ENCODE measurements at places on chromosomes 5 and 9.

DNA sequence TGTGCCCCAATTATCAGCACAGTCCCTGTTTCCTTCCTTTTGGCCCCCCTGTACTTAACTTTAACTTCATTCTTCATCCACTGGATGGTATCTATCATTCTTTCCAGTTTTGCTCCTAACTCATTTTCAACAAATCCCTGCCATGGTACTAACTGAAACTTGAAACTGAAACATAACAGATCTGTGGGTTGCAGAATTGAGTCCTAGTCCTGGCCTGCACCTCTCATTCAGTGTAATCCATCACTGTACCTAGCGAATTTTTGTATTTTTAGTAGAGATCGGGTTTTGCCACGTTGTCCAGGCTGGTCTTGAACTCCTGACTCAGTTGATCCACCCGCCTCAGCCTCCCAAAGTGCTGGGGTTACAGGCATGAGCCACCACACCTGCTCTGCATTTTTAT is 15.3 kb upstream of the PIK3R1 start:
- DNase-seq, result no peak

DNA sequence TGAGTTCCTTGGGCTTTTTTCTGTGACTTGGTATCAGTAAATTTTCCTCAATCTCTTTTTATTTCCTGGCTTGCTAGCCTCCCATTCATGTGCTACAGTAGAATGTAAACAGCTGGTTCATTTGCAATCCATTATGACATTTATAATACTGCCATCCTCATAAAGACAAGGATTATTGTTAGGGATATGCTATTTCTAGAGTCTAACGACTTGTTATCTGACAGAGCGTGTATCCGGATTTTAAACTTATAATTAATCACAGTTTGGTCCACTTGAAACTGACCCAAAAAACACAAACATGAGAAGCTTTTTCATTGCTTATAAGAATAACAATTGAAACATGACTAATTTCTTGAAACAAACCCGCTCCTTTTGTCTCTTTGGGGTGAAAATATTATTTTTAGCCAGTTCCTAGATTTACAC is 585.8 kb downstream of the TLE4 start:
- DNase-seq, result no peak

GRCh38 chr5:9663891-9664290 is 33.7 kb upstream of the TAS2R1 start:
- no peak for DNase-seq

DNA sequence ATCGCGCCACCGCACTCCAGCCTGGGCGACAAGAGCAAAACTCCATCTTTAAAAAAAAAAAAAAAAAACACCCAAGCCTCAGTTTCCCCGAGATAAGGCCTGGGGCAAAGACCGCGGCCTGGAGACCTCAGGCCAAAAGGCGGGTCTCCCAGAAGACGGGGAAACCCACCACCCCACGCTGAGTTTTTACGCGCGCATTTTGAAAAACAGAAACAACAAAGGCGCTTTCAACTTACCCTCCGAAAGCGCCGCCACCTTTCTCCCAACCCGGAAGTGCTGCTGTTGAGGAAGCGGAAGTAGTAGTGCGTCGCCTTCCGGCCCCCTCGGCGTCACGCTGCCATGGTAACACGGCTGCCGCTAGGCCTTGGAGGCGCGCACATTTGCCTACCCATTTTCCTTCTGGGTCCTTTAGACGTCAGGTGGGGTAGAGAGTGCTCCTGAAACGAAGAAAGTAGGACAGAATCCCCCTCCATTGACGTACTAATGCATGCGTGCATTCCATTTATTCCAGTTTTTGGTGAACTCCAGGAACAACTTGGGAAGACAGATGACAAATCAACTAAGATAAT is at the start of gene TTF1:
Gene TTF1, minus strand, starts transcription at position 287 of the 569 bp plus-strand sequence. CDS start 4,019 bp downstream, outside the sequence.
- DNase-seq, result peak; percentile 92

DNA sequence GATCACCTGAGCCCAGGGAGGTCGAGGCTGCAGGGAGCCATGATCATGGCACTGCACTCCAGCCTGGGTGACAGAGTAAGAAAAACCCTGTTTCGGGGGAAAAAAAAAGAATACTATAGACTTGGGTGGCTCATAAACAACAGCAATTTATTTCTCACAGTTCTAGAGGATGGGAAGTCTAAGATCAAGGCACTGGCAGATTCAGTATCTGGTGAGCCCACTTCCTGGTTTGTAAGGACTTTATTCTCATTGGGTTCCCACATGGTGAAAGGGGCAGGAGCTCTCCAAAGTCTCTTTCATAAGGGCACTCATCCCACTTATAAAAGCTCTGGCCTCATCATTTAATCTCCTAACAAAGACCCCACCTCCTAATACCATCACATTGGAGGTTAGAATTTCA is 8.7 kb downstream of the HINT1 start:
- no peak for DNase-seq

DNA sequence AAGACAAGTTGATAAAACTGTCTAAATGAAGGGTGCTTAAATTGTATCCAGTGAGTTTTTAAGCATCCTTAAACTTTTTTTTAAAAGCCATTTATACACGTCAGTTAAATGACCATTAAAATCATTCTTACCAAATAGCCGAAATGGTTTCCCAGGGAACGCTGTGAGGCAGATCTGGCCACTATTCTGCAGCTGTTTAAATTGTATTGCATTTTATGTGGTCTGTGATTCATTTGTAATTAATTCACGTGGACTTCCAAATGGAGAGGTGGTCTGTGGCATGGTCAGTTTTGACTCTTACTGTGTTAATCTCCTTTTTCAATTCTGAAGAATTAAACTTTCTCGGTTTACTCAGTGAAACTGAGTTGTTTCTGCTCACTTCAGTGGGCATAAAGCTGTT is 113.7 kb upstream of the OTULINL start:
- DNase-seq, result no peak

- no peak for DNase-seq
Measured at GRCh38 chr9:10903969-10904368, 291.2 kb upstream of the PTPRD start.
